ENCODE measurements at places on chromosomes 6 and 20.
A peak's percentile ranks its signal among the peaks of the same experiment; 100 is the strongest.

DNA sequence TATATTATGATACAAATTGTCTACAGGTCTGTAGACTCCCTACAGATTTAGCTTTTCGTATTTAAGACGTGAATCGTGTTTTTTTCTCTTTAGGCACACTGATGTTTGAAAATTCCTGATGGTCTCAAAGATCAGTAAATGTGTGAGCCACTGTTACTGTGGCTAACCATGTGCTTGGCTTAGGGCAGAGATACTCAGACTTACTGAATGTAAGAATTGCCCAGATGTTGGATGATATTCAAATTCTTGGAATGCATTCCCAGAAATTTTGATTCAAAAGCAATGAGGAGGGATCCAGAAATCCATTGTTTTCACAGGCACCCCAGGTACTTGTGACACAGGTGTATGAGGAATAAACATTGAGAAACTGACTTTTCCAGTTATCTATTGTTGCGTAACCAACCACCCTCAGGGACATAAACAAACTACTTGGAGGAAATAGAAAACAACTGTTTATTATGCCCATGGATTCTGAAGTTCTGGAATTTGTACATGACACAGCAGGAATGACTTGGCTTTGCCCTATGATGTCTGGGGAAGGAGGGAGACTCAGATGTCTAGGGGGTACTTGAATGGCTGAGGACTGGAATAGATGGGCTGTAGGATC is 339.6 kb upstream of the CITED2 start:
- DNase-seq, result no peak

- no peak for DNase-seq
Observed at GRCh38 chr20:2948968-2949367, 75.7 kb downstream of the PTPRA start.

- no peak for DNase-seq
Observed at GRCh38 chr6:137808836-137809315, 58.2 kb upstream of the TNFAIP3 start.

- DNase-seq, result no peak
Observed at GRCh38 chr6:169848946-169849345, 97.5 kb downstream of the ERMARD start.

- peak; percentile 18 for DNase-seq
Observed at GRCh38 chr6:46221222-46221793, 50.5 kb upstream of the ENPP5 start.

DNA sequence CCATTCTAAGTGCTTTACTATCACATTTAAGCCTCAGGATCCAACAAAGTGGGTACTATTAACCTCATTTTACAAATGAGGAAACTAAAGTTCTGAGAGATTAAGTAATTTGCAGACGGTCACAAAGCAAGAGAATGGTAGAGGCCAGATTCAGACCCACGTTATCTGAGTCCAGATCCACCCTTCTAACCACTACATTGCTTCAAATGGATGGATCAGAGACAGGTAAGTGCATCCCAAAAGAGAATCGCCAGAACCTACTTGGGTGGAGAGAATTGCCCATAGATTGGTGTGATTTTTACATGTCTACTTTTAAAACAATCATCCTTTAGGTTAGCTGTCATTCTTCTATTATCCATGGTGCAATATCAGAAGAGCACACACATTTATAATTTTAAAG is 7.1 kb downstream of the MAN1A1 start:
- no peak for DNase-seq

DNA sequence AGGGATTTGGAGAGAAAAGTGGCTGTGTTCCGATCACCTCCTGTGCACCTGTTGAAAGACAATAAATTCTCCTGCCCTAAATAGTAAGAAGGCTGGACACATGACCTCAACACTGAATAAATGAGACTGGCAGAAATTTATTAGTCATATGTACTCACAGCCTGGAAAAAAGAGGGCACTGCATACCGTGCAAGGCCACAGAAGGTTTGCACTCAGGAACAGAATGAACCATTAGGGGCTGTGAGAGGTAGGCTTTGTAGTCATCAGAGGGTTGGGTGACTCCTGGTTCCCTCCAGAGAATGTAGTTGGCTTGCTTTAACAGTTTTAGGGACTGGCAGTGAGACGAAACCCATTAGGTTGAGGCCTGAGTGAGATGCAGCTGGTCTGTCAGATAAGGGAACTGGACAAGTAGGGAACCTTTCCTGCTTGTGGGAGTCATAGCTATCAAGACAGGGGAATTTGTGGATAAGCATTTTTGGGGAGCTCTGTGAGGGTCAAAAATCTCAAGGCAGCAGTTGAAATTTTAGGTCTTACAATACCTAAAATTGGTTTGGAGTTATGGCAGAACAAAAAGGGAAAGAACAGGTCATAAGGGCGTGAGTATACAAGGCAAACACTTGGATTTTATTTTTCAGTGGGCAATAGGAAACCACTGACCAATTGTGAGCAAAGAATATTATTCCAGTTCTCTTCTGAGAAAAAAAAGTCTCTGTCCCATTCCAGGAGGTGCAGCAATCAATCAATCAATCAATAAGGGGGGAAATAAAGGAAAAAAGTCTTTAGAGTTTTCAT is 67.9 kb upstream of the BTN3A2 start:
- DNase-seq, result no peak

DNA sequence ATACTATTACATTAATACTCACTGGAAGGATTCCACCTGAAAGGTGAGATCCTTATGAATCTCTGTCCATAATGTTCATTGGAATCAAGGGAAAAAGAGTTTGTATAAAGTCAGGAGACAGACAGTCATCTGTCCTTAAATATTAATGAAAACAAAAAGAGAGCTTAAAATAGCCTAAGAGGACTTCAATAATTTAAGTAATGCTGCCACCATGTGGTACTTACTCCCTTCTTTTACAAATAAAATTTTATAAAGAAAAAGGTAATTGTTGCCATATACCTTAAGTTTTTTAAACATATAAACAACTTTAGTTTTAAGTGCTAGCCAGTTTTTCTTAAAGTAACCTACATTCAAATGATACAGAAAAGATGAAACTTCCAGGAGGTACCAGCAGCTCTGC is 5.1 kb downstream of the BLOC1S5 start:
- no peak for DNase-seq

- no peak for DNase-seq
Observed at GRCh38 chr20:22801528-22801927, 217.2 kb upstream of the FOXA2 start.

DNA sequence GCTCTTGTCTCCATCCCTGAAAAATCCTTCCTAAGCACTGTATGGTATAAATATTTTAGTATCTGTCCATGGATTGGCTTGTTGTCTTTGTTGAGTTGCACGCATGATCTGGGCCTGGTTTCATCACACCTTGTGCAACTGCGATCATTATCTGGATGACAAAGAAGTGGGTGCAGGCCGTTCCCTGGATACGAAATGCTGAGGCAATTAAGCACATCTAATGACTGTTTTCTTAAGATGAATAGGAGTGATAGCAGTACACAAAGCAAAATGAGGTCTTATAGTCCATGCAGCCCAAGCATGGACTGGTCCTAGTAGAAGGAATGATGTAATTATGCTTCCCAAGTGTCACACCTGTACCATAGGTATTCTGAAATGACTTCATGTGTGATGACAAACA is 47.8 kb downstream of the SLC35D3 start:
- DNase-seq, result no peak

DNA sequence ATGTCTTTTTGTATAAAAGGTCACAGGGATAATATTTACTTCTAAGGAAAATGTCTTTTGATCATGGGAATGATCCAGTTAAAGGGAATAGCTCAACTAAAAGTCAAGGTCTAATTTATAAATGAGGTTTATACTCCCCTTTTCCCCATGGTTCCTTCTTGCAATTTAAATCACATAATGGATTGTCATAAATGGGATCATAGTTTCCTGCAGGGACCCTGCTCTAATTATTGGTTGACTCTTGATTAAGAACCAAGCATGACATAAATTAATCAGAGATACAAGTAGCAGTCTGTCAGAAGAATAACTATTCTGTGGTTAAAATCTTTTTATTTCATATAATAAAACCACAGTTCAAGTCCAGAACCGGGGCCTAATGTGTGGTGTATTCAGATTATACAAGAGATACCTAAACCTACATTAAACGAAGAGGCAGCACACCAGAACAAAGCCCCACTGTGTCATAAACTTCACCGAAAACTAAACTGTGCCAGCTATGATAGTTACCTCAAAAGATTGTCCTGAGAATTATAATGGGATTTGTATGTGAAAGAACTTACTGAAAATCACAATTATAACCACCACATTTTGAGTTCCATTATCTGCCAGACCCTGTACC is 43.0 kb upstream of the CD83 start:
- DNase-seq, result no peak

GRCh38 chr6:92708270-92708669 is 711.1 kb downstream of the EPHA7 start:
- DNase-seq, result no peak

DNA sequence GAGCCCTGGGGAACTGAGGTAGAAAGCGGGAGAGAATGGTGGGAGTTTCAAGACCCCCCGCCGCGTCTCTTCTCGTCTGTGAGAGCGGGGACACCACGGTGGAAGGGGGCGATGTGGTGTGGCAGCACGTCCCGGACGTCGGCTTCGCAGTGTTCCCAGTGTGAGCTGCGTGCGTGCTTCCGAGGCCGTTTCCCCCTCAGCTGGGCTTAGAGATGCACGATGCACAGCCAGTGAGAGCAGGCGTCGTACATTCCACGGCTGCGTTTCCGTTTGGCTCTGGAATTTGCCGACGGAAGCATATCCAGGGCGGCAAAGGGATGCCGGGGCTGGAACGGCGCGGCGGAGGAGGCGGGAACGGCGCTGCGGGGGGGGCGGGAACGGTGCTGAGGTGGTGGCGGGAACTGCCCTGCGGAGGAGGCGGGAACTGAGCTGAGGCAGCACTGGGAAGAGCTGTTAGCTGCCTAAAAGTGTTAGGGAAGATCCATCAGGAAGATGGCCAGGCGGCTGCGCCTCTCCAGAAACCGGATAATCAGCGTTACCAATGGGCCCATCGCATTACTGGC is 37.7 kb downstream of the KIF25 start:
- DNase-seq, result no peak

GRCh38 chr6:96202571-96202970 is 186.8 kb downstream of the FUT9 start:
- no peak for DNase-seq

DNA sequence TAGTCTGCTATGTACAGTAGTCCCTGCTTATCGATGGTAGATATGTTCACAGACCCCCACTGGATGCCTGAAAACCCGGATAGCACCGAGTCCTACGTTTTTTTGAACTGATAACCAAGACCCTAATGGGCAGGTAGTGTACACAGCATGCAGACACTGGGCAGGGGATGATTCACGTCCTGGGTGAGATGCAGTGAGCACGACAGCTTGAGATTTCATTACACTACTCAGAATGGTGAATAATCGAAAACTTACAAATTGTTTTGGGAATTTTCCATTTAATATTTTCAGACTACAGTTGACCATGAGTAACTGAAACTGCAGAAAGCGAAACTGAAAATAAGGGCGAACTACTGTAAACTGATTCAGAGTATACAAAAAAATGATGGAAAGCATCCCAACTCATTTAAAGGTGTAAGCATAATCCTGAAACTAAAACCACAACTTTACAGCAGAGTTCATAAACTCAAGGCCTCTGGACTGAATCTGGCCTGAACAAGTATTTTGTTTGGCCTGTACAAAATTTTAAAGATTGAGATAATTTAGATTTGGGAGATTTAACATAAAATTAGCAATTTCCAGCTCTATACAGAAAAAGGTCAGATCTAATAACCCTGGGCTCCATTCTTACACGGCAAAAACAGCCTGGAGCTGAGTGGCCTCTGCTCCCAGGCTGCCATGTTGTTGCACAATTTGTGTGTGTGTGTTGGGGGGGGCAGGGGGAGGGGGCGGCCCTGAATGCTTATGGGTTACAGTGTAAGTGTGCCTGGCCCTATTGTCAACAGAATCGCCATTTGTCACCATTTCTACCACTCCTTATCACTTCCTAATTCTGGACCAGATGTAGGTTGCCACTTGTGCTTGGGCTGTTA is 34.9 kb downstream of the RNF24 start:
- peak; percentile 52 for DNase-seq

DNA sequence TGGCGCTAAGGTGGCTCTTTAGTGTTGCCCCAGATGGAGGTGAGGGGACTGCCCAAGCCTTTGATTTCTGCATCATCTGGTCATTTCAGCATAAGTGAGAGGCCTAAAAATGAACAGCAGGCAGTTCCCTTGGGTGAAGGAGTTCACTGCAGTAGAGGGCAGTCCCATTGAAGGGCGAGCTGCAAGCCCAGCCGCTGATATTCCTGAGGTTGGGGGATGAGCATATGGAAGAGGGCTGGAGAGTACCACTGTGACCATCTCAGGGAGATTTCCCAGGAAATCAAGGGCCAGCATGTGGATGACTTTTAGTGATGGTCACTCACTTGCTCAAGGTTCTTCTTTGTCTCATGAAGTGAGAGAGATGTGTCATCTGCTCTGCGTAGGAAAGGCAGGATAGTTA is 9.3 kb downstream of the TOX2 start:
- no peak for DNase-seq

DNA sequence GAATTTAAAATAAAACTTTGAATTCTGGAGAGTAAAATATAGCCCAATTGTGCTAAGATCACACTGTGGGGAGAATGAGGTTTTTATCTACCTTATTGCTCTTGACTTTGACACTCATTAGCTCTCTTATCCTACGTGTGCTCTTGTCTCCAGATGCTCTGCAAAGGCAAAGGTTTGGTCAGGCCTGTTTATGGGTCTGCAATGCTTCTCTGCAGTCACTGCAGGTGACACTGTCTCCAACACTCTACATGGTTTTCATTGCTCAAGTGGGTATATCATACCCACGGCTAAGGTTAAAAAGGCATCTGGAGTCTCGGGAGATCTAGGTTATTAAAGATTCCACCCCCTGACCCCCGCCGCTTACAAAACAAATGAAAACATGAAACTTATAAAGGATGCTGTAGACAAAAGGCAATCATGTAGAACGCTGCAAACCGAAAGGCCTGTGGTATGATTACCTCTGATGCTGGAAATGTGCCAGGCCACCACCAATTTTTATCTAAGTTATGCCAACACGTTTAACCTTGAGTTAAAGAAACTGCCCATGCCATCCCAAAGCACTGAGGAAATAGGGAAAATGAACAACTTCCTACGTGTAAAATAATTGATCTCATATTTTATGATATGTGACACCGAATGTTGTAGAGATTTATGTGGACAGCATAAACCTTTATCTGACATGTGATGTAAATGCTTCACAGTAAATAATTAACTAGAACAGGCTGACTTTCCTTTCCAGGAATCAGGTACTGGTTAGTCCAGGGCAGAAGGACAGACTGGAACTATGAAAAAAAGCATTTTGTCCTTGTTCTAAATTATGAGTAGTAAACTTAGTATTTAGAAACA is 238.2 kb upstream of the NOX3 start:
- DNase-seq, result no peak
